ENCODE measurements at places on chromosomes 3 and 15. TPM values are rescaled to one million over a fixed set of nuclear protein-coding genes. Genes with fewer than 3 reads are reported as not detected.

GRCh38 chr3:123481722-123482457 lies 33.0 kb upstream of the ADCY5 start:
- DNase-seq = no peak

The ANKRD34C gene
- not detected for total RNA-seq

- peak; percentile 42 for DNase-seq
Measured at GRCh38 chr15:55897560-55898336, 95.7 kb downstream of the NEDD4 start.

DNA sequence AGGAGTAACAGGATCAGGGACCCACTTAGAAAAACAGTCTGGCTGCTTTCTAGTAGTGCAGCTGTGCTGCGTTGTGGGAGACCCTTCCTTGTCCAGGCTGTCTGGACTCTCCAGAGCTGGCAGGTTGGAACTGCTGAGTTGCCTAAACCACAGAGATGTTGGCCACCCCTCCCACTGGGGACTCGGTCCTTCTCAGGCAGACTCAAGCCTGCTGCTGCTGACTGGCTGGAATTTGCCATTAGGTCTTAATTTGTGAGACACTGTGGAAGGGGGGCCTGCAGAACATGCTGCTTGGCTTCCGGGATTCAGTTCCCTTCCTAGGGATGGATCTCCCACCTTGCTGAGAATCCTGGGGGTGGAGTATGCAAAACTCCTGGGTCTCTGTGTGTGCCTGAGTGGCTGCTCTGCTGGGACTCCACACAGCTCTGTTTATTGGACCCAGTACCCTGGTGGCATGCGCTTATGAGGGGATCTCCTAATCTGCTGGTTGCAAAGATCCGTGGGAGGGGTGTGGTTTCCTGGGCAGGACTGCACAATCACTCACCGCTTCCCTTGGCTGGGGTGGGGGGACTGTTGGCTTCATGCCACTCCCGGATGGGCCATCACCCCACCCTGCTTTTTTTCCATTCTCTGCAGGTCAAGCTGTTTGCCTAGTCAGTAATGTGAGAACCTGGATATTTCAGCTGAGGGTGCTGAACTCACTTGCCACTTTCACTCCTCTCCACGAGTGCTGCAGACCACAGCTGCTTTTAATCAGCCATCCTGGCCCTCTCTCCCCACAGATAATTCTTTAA lies 150.5 kb downstream of the CFAP20DC start:
- DNase-seq = peak; percentile 44

DNA sequence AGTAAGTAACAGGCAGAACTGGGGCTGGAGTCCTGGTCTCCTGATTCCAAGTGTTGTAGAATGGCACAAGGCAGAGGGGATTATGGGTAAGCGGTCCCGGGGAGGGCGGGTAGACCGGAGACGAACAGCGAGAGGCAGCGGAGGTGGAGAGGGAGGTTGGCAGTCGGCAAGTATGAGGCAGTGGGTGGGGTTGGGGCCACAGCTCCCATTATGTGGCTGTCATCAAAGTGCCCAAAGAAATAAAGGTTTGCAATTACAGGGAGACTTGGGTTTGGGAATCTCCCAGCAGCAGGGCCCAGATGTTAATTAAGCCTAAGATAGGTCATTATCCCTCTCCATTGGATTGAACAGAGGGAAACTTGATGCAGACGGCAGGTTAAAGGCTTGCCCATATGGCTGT lies 16.9 kb downstream of the FAM43A start:
- DNase-seq = no peak

The DPPA4 gene
- total RNA-seq = not detected

DNA sequence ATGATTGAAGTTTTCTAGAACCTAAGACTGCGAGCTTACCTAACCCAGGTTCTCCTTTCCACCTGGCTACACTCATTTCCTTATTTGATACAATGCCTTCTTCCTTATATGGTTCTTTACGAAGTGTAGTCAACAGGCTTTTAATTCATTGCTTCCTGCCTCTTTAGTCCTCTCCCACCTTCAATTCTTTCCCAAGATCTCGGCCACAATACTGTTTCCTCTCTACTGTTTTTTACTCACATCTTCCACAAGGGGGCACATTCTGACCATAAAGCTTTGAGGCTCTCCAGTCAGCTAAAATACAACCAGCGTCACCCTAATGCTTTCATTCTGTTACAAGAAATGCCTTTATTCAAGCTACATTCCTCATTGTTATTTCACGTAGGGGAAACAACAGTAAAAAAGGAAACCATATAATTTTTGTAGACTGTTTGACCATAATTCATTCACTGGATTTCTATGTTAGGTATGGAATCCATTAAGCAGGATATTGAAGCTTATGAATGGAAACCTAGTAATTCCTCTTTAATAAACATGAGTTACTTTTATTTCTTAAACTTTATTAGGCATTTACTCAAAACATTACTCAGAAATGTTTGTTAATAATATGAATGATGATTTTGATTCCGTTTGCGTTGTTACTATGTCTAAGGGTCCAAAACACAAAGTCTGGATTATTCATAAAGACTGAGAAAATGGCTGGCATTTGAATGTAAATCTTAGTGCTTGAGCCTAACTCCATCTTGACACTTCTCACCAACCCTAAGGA lies 29.5 kb upstream of the VEPH1 start:
- no peak for DNase-seq

GRCh38 chr3:45817831-45818522 lies 21.6 kb upstream of the SLC6A20 start:
- peak; percentile 36 for DNase-seq

DNA sequence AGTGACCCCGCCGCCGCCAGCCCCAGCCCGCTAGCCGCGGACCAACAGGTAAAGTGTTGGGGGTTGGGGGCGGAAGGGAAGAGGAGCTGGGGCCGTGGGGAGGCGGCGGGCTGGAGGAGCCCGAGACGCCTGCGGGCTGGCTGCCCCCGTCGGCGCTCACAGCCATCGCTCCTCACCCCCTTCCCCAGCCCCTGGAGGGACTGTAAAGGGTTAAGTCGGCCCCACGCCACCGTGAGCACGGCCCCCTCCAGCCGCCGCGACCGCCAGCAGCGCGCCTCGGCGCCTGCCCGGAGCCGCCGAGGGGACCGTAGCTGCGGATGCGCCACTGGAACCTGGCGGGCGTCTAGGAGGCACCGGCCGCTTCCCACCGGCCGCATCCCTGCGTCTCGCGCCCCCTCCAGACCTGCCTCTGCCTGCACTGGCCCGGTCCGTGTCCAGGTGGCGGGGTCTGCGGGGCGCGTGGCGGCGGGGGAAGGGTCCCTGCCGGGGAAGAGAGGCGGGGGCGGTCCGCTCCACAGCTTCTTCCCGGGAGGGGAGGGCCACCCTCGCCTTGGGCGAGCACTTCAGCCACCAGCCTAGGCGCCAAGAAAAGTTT lies 522 bp downstream of the MED12L start:
- peak; percentile 33 for DNase-seq

The ZNF620 gene
- total RNA-seq = 1.7 TPM

DNA sequence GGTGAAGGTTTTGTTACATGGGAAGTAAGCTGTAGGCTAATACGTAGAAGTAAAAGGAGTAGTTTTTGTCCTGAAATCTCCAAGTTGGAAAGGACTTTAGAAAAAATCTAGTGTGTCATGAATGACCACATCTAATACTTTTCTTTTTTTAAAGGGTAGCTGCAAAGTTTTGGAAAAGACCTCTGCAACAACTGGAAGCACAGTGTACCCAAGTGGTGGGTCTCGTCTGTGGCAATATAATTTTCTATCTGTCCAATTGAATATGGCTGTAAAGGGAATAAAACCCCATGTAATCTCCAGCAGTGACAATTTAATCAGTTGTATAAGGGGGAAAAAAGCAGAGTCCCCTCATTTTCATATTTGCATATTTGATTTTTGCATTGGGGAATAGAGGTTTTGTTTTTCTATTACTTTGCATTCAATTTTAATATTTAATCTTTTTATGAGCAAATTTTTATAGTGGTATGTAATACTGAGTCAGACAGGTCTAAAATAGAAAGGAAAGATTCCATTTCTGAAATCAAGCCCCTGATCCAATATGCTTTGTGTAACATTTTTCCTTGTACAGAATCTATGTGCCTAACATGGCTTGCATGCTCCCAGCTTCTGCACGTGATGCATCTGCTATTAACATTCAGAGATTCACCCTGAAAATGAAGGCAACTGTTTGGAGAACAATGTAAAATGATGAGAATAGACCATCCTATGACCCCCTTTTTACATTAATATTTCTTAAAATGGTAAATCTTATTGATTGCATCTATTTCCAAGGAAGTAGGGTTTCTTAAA lies 531.4 kb downstream of the ZIC1 start:
- DNase-seq = no peak

The LRRC3B gene
- 0.10 TPM for total RNA-seq

DNA sequence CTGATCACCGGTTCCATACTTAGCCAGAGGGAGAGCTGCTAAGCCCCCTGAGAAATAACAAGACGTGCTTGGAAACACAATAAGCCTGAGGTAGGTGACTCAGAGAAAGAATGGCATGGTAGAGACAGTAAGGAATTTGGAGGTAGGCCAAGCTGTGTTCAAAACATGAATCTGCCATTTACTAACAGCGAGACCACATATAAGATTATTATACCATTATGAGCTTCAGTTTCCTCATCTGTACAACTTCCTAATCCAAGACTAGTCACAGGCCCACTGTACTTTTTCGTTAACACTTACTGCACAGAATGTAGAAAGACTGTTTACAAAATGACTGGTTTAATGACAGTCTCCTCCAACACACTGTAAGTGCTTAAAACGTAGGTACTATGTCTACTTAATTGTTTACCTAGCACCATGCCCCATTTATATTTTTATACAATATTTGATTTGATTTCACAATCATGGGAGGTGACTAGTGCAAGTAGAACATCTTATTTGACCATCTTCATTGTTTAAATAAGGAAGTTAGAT lies 25.7 kb downstream of the ATOSA start:
- no peak for DNase-seq

- DNase-seq = no peak
Measured at GRCh38 chr15:32979710-32980109, 214.8 kb downstream of the FMN1 start.

GRCh38 chr3:122794779-122795673 lies at the start of gene SLC49A4:
SLC49A4 (plus strand) TSS chr3:122795069; CDS start chr3:122795193, 124 bp downstream.
- peak; percentile 87 for DNase-seq

Measured in left ventricle myocardium superior (tissue), 1 donor.